ENCODE measurements at places on chromosomes 11 and 22.

- DNase-seq: no peak
Measured at GRCh38 chr11:130301002-130301401, 13.7 kb downstream of the ZBTB44 start.

DNA sequence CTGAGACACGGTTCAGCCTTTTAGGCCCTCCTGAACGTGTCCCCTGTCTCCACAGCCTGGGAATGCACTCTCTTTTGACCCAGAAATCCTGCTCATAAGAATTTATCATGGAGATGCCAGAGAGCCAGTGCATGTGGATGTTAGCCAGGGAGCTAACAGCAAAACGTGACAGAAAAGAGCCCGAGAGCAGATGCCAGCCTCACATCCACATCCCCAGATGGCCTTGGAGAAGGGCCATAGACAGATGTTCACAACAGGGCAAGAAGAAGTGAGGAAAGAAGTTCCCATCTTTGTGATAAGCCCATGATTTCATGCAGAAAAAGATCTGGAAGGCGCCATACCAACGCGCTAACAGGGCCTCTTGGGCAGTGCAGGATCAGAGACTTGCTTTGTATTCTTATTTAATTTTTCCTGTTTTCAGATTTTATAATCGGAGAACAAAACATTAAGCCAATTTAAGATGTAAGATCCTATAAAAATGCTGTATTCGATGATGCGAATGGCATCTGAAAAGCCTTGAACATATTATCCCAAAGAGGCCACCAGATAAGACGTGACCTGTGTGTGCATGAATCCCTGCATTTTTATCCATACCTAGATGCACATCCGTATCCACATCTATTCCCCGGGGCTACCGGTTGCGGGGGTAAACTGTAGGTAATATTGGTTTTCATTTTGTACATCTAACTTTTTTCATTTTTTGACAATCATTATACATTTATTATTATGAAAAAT, 48.7 kb downstream of the IGLL5 start:
- DNase-seq: no peak

- no peak for DNase-seq
Measured at GRCh38 chr11:45170484-45170883, 24.0 kb downstream of the PRDM11 start.

- DNase-seq: no peak
Measured at GRCh38 chr11:58451585-58451984, 9.5 kb upstream of the OR5B12 start.

DNA sequence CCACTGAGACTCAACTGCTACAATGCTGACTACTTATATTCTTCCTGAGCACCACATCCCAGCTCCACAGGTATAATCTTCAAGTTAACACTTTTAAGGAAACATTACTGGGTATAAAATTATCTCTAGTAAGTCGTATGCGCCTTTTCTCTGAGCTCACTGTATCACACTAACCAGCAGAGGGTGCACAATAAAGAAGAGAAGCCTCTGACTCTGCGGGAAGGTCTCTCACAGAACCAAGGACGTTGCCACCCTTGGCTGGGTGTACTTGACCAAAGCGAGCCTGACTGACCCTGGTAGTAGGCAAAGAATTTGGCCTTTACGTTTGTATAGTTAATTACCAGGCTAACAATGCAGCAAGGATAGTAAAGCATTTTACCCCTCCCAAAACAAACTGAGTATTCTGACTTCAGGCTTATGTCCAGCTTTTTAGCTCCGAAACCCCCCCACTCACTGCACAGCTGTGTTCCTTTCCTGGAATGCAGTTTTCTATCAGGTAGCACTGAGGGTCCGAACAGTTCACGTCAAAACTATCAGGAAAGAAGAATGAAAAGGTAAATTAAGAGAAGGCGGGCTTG, at the start of gene BTBD18:
Gene BTBD18 (minus strand): TSS at position 144 of the 578 bp plus-strand sequence. CDS start 631 bp downstream, outside the sequence.
- DNase-seq: no peak

- no peak for DNase-seq
Measured at GRCh38 chr11:10282117-10282516, 11.9 kb downstream of the SBF2 start.

GRCh38 chr11:32068134-32068870, 22.6 kb upstream of the RCN1 start:
- DNase-seq: no peak

- no peak for DNase-seq
Measured at GRCh38 chr22:31812977-31813605, 59.3 kb downstream of the DEPDC5 start.

GRCh38 chr11:44136176-44136945, 40.9 kb downstream of the EXT2 start:
- no peak for DNase-seq

DNA sequence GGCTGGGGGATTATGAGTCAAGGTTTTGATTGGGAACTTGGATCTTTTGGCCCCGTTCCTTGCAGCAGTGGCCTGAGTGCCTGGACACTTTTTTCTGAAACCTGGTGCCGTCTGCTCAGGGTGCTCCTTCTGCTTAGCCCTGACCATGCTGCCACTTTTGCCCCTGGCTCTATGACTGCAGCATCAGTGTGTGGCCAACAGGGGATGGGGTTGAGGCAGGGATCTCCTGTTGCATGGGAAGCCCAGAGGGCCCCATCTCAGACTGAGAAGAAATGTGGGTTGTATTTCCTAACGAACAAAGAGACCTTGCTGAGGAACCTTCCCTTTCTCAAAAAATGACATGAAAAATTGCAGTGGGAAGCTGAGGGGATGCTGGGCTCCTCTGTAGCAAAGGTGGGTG, 18.7 kb downstream of the POU2F3 start:
- no peak for DNase-seq

- DNase-seq: no peak
Measured at GRCh38 chr11:5083602-5084001, 14.2 kb downstream of the OR52E1 start.

GRCh38 chr22:41831828-41832552, 915 bp upstream of the SREBF2 start:
- no peak for DNase-seq

DNA sequence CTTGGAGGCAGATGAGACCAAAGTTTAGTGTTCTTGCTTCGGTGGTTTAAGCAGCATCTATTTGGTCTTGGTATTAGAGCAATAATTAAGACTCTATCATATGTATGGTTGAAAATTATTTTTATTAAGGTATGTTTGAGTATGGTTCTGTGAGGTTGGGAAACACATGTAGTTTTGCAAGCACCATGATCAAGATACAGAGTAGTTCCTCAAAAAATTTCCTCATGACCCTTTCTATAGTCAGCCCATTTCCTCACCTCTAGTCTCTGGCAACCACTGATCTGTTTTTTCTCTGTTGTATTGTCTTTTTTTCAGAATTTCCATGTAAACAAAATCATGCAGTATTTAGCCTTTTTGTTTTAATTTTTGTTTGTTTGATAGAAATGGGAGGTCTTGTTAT, 18.4 kb downstream of the MTMR3 start:
- DNase-seq: no peak

GRCh38 chr11:119192111-119192510, 6.8 kb downstream of the NHERF4 start:
- DNase-seq: no peak

- DNase-seq: peak; percentile 13
Measured at GRCh38 chr11:111512296-111513239, at the start of gene BTG4. BTG4 (minus strand) TSS chr11:111512386; CDS start chr11:111498776, 13,610 bp downstream.

- no peak for DNase-seq
Measured at GRCh38 chr11:112841729-112842128, 119.5 kb upstream of the NCAM1 start.

GRCh38 chr22:38504731-38505540, 1.2 kb downstream of the DDX17 start:
- peak; percentile 55 for DNase-seq

DNA sequence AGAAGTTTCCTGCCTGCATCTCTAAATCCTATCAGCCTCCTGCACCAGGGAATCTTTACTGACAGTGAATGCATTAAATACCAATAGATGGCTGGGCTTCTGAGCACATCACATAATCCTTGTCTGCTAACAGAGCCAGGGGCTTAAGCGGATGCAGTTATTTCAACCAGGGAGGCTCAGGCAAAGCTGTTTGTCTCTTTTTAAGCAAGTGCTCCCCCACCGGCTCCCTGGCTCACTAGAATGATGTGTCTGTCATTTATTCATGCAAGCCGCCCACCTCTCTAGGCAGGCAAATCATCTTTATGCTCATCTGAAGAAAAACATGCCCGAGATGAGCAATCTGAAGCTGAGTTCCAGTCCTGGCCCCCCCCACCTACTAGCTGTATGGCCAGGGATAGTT, 182.3 kb downstream of the TENM4 start:
- DNase-seq: no peak

GRCh38 chr11:124511745-124512144, 31.7 kb downstream of the OR8B12 start:
- DNase-seq: no peak

DNA sequence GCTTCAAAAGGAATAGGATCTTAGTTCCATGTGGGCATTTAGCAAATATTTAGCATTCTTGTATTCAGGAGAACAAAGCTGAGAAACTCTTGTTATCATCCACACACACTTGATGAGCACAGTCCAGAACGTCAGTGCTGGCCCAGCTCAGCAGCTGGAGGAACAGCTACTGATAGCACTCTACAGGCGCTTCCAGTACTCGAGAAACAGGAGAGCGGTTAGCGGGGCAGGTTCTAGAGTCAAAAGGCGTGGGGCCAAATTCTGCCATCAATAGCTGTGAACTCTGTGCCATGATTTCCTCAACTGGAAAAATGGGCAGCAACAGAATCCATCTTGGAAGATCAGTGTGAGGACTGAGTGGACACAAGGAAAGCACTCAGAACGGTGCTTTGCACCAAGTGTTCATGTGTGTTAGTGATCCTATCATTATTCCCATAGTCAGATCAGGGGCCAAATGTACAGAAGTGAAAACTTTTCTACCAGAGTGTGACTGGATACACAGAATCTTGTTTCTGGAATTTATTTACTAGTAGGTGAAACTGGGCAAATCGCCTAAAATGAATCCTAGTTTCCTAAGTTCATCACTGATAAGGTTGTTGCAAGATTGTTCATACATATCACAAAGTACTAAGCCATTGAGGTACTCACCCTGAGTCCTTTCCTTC, 3.2 kb downstream of the JOSD1 start:
- no peak for DNase-seq

GRCh38 chr11:14136561-14136960, 174.0 kb downstream of the SPON1 start:
- no peak for DNase-seq

DNA sequence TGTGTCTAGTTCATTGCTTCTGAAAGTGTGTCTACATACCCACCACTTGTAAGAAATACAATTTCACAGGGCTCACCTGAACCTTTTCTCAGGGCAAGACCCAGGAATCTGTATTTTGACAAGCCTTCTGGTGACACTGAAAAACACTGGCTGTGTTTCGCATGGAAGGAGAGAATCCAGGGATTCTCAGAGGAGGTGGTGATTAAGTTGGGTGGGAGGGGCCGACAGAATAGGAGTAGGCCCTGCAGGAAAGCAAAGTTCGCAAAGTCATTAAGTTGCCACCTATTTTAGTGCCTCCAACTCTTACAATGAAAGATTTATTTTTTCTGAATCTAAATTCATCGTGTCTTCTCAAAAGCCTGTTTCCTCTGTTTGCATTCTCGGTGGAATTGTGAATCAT, 186.8 kb downstream of the FAT3 start:
- no peak for DNase-seq

DNA sequence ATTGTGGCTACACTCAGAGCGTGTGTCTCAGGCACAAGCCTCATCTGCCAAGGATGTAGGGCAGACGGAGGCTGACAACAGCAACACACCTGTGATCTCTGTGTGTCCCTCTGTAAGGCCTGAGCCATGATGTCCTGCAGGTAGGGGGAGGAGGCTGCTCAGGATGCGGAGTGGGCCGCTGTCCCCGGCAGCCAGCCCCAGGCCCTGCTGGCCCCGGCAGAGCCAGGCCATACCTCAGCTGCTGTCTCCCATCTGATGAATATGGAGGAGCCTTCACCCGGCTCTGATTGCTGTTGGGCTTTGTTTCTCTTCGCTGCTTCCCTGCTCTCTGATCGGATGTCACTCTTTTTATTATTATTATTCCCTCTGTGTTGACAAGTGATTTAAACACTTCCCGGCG, 83.6 kb upstream of the NCAM1 start:
- no peak for DNase-seq

GRCh38 chr22:50202130-50202666, 1.4 kb downstream of the SELENOO start:
- no peak for DNase-seq

DNA sequence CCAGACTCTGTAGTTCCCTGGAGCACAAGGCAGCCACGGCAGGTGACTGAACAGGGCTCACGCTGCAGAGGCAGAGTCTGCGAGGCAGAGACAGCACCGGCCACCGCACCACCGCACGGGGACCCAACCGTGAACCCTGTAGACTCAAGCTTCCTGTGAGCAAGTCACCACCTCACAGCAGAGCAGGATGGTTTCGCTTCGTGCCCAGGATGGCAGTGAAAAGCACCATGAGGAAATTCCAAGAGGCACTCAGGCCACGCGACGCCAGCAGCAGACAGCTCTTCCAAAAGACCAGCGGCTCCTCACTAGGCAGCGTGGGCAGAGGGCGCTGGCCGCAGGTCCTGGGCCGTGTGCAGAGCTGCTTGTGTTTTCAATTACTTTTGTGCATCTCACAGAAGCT, 24.5 kb downstream of the BRD1 start:
- no peak for DNase-seq

DNA sequence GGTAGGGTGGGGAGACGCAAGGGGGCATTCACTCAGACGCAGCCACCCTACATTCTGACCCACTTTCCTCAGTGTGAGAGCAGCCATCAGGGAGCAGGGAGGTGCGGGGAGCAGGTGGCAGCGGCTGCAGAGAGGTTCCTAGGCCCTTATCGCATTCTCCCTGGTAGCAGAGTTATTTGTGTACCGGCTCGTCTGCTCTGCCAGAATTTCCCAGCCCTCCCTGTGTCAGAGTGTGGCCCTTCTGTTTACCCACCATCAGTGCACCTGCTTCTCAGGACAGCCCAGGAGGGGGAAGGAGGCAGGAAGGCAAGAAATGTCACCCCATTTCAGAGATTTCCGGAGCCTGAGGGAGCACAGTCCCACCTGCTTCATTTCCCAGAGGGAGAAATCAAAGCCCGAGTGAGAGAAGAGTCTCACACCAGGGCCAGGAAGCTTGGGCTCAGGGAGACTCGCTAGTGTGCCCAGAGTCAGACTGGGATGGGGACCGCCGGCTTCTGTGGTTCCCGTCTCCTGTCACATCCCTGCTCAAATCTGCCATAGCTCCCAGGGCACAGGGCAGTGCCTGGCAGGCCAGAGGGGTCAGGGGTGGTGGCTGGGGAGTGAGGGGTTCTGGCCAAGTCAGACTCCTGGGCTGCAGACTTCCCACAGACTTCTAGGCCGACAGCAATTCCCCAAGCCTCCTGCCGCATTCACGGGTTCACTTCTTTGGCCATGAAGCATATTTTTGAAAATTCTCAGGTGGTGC, 49.7 kb downstream of the ARRB1 start:
- no peak for DNase-seq

DNA sequence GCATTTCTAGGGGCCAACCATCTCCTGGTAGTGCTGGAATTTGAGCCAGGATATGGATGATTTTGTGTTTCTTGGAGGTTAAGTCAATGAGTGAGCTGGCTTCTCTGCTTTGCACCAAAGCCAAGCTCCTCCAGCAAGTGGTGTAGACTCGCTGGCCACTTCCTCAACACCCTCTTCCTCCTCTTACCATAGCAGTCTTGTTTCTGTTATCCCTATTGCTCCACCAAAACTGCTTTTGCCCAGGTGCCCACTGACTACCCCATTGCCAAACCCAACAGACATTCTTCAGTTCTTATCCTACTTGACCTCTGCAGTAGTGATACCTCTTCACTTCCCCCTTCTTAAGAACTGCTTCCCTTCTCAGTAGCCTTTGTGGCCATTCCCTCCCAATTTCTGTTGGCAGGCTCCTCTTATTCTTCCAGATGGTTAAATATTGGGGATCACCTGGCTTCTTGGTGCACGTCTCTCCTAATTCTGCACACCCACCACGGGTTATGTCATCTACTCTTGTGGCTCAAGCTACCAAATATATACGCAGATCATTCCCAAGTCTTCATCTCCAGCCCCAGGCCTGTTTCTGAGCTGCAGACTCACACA, 7.0 kb upstream of the PRG2 start:
- no peak for DNase-seq
